ENCODE measurements at places on chromosomes 13 and 19.

DNA sequence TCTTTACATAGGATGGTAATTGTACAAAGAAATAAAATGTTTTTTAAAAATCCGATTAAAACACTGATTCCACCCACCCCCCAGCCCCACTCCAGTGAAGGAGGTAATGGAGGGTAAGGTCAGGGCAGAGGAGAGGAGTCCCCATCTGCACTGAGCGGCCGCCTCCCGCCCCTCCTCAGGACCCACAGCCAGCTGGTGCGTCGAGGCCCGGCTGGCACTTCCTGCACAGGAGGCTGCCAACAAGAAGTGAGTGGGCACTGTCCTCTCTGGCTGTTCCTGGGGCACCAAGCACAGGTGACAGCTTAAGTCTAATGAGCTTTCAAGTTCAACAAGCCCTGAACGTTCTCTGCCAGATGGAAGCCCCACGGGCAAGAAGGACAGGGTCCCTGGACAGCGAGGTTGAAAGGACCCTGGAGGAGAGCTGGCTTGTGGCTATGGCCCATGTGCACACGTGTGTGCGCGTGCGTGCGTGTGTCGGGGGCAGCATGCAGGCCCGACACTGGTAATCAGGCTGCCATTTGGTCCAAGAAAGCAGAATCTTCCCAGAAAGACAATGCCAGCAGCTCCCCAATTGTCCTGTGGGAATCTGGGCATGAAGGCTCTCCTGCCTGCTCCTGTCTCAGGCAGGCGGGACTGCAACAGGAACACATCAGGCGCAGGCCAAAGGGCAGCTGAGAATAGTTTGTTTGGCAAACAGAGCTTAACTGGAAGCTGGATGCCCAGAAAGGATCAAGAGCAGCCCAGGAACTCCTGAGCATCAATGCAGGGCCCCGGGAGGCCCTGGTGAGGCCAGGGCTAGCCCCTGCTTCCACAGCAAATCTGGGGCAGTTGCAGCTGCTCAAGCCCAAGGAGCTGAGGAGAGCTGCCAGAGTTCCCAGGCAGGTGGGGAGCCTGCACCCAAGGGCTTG, 15.1 kb upstream of the EPHX3 start:
- DNase-seq: no peak

DNA sequence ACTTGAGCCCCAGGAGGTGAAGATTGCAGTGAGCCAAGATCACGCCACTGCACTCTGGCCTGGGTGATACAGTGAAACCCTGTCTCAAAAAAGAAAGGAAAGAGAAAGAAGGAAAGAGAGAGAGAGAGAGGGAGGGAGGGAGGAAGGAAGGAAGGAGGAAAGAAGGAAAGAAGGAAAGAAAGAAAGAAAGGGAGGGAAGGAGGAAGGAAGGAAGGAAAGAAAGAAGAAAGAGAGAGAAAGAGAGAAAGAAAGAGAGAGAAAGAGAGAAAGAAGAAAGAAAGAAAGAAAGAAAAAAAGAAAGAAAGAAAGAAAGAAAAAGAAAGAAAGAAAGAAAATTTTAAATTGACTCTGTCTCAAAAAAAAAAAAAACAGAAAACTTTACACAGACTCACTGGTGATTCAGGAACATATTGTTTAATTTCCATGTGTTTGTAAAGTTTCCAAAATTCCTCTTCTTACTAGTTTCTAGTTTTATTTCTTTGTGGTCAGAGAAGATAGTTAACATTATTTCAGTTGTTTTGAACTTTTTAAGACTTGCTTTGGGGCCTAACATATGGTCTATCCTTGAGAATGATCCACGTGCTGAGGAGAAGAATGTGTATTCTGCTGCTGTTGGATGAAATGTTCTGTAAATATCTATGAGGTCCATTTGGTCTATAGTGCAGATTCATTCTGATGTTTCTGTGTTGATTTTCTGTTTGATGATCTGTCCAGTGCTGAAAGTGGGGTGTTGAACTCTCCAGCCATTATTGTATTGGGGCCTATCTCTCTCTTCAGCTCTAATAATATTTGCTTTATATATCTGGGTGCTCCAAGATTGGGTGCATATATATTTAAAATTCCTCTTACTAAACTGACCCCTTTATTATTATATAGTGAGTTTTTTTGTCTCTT, 204.4 kb upstream of the SERP2 start:
- peak; percentile 13 for DNase-seq

DNA sequence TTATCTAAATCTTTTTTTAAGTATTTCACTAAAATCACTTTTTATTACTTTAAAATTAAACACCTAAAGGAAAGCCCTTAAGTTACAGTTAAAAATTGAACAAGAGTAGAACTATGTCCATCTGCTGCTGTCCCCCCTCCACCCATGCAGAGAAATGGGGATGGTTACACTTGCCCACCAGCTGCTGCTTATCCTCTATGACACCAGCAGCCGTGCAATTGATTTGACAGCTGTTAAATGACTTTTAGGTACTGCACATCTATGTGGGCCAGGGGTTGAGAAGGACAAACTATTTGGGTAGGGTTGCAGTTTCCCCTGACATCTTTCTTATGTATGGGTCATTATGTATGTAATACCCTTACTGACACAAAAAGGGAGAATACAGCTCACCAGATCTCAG, 77.2 kb downstream of the TBC1D4 start:
- DNase-seq: no peak

GRCh38 chr13:18951412-18951811, 230.2 kb downstream of the TUBA3C start:
- no peak for DNase-seq

DNA sequence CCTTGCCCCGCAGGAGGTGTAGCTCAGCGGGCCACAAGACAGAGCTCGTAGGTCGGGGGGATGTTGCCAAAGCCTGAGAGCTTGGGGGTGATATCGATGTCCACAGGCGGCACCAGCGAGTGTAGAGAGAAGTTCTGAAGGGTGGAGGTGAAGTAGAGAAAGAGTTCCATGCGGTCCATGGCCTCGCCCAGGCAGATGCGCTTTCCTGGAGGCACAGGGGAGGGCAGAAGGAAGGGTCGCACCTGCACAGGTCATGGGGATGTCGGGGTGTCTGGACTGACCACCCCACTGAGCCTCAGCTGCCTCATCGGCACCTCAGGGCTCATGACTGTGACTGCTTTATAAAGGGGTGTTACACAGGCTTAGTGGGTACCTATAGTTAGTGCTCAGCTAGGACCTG, 37.8 kb upstream of the CYP2A13 start:
- no peak for DNase-seq

GRCh38 chr19:29745253-29745652, 30.2 kb upstream of the C19orf12 start:
- no peak for DNase-seq

GRCh38 chr19:4722671-4723594, 709 bp downstream of the DPP9 start:
- DNase-seq: peak; percentile 65

DNA sequence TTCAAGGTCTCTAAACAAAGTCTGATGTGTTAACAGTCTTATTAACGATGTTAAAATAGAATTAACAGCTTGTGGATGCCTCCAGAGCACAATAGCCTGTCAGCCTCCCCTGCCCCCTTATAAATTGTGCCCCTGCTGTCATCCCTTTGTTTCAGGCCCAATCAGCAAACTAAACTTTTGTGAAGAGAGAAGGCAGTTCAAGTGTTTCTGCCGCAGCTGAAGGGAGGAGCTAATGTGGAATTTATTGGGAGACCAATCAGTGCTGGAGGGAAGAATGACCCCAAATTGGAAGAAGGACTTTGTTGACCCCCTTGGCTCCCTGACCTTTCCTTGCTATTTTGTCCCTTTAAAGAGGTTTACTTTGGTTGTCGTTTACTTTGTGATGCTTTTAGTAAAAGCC, 160.5 kb downstream of the TM9SF2 start:
- DNase-seq: no peak

DNA sequence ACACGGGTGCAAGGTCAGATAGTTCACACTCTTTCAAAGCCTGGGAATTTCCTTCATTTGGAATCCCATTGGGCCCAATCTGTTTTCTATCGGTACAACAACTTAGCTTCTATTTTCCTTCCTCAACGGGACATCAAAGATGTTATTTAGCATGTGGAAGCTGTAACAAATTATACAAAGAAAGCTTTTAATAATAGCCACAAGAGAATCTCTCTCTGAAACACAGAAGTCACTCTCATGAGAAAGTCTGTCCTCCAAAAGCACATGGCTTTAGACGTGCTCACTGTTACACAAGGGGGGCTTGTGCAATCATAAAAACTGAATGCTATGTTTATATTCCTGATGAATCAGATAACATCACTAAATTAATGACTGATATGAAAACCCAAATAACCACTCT, 28.9 kb upstream of the CYSLTR2 start:
- DNase-seq: no peak

- no peak for DNase-seq
Observed at GRCh38 chr19:4327877-4328242, 10.8 kb downstream of the STAP2 start.

DNA sequence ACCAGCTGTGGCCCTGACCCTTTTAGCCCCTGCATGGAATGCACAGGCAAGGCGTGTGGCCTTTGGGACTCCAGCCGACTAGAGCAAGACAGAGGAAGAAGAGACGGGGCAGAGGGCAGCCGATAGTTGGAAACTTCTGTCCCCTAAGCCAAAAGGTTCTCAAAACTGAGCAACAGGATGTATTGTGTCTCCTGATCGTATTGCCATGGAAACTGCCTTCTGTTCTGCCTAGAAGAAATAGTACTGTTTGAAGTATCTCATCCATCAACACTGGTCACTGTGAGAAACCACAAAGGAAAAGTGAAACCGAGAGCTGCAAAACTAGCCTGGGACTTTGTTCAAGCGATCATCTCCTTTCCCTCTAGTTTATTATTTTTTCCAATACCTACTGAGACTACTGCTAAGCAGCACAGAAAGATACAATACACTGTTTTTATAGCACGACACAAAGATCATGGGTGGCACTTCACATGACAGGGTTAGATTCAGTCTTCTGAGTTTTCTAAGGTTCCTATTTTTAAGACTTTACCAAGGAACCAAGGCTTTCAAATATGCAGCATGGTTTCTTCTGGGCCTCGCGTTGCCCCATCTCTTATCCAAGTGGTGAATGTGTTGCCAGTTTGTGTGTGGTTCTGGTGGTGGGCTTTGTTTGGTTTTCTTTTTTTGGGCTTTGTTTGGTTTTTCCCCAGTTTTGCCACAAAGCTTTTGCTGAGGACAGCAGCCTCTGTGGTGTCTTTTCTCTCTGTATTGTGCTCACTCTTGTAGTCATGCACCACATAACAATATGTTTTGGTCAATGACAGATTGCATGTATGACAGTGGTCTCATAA, 49.3 kb upstream of the GPR183 start:
- peak; percentile 24 for DNase-seq

GRCh38 chr19:2266183-2266993, 10.2 kb upstream of the JSRP1 start:
- DNase-seq: peak; percentile 70

DNA sequence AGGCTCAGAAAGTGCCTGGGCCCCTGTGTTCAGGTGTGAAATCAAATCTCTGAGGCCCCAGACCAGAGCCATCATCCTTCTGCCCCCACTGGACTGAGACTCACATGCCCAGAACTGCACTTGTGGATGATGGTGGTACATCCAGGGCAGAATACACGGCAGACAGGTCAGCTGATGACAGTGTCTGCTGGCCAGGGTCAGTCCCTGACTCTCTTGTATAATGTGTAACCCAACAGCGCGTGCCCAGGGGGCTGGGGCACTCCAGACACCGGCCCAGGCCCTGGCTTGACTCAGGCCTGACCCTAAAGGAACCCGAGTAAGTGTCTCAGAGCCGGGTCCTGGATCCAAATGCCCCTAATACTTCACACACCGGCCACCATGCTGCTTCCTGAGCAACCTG, 37.4 kb upstream of the GATAD2A start:
- DNase-seq: no peak

- peak; percentile 18 for DNase-seq
Observed at GRCh38 chr19:46218160-46218559, 11.4 kb upstream of the IGFL1 start.

- DNase-seq: peak; percentile 98
Observed at GRCh38 chr19:13796301-13797057, 1.2 kb downstream of the ZSWIM4 start.

GRCh38 chr13:99655351-99656091, 154.2 kb downstream of the TM9SF2 start:
- peak; percentile 49 for DNase-seq

DNA sequence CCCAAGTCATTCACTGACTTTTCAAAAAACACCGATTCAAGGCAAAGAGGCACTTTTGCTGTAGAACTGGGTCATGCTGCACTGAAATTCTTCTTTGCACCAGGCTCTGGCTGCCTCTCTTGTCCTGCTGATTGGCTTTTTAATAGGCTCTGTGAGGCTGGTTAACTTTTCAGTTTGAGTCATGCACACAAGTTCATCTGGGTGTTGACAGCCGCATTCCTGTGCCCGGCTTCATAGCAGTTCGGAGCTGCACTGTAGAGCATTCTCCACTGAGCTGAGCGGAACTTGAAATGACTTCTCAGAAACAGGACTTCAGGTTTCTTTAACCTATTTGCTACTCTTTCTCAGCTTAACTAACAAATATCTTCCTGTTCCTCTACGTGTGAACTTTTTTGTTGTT, 978.3 kb downstream of the UQCRFS1 start:
- no peak for DNase-seq

DNA sequence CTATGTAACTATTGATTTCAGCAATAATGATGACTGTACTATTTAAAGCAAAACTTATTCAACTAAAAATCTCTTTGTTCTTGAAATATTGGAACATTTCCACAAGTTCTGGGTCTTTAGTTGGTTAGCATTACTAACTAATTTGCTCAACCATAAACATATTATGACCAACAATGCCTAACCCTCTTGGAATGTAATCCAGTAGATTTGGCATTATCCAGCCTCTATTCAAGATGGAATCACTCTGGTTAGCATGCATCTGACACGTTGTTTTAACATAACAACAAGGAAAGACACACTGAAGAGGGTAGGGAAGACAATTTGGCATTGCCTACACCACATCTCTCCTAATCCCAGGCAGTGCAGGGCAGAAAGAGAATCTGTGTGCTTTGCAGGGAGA, 941.3 kb upstream of the PCDH20 start:
- no peak for DNase-seq

- no peak for DNase-seq
Observed at GRCh38 chr13:99197117-99197651, 3.5 kb upstream of the UBAC2 start.

DNA sequence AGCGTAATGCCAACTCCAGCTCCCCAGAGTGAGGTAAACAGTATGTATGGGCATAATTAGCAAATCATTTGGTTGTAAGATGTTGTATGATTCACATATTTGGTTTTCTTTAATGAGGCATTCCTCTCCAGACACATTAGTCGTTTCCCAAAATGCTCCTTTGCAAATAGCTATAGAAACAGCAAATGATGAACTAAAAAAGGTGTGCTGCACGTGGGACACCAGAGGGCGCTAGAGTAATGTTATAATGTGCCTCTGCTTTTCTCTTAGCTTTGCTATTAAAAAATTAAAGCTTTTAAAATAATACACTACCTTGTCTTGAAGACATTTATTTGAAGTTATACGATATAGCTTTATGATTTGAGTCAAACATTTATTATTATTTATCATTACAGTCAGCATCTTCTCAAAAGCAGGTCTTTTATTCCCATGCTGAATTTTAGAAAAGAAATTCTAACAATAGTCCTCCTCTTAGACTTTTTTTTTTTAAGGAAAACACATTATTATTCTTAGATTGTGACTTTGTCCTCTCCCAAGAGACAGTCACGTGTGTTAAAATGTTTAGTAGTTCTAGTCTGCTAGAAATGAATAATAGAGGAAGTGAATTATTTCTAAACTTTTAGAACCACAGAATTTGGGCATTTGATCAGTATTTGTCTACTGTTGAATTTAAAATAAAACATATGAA, 121.6 kb upstream of the FRY start:
- DNase-seq: peak; percentile 66

Measured in EL (cell line).